ENCODE measurements at places on chromosomes 4 and X. TPM values are rescaled to one million over a fixed set of nuclear protein-coding genes. Genes with fewer than 3 reads are reported as not detected.

The CITED1 gene
- total RNA-seq: not detected

DNA sequence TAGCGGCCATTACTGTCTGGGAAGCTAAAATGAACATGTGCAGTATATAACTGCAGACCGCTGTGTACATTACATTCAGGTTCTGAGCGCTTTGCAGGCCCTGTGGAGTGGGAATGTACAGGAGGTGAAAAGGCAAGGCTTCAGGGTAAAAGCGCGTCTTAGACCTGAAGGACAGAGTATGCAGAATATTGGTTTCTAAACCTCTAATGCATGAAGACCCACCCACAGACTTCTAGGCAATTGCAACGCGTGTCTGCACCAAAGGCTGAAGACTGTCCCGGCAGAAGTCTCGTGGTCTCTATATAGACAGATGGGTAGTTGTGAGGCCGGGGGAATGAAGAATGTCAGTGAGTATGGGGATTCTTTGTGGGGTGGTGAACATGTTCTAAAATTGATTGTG, 5.4 kb downstream of the MAP7D2 start:
- DNase-seq: no peak

- no peak for DNase-seq
Measured at GRCh38 chr4:168773388-168774195, 236.5 kb downstream of the CBR4 start.

GRCh38 chrX:31336419-31336818, 264.6 kb upstream of the FTHL17 start:
- no peak for DNase-seq

- no peak for DNase-seq
Measured at GRCh38 chrX:2577844-2578466, 77.2 kb upstream of the DHRSX start.

- peak; percentile 57 for DNase-seq
Measured at GRCh38 chrX:134396174-134396573, 63.8 kb upstream of the HPRT1 start.

DNA sequence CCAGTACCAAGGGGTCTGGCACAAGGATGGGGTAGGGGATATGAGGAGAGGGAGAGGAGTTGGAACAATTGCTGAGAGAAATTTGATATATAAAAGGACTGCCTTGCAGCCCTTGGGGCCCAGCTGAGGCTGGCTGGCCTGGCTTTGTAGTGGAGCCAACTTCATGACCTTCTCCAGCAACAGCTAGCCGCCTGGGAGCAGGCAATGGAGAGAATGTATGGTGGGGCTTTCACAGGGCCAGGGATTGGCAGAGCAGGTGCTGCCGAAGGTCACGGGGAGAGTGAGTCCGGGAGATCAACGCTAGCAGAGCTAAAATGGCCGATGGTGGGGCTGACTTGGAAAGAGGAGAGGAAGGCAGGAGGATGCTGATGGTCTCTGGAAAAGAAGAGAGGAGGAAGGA, 120.4 kb upstream of the SMIM10 start:
- no peak for DNase-seq

The PROM1 gene
- not detected for total RNA-seq

- no peak for DNase-seq
Measured at GRCh38 chr4:150739591-150739990, 157.6 kb downstream of the MAB21L2 start.

The PCSK1N gene
- not detected for total RNA-seq

DNA sequence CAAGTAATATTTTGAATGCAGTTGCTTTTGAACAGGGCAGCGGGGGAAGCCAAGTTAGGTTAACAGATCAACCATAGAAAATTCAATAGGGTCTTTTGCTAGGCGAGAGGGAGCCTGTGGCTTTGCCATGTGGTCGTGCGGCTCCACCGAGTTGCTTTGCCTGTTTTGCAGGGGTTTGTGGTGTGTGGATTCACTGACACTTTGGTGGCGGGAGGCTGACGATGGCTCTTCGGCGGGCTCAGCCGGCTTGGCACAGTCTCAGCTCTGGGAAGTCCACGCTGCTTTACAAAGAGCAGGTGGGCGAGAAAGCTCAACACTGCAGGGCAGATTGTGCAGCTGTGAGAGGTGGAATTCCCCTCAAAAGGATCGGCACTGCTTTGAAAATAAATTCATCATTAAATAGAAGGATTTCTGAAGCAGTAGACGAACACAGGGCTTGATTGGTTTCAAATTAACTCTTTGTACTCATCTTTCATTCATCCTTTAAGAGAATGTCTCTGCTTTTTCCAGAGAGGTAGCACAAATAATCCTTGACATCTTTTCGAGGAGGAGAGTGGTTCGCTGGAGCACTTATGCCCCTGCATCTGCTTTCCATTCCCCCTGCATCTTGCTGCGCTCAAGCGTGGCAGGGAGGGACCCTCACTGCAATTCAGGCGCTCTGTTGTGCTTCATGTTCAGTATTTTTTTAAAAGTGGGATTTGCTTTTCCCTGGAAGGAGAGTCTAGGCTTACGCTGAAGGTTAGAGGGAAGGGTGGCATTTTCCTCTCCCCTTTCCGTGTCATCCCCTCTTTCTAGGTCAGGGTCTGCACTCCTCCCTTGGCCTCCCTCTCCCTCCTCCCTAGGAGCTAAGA, 201.8 kb upstream of the LEF1 start:
- no peak for DNase-seq

- DNase-seq: no peak
Measured at GRCh38 chrX:136975684-136976470, 57.9 kb downstream of the GPR101 start.

DNA sequence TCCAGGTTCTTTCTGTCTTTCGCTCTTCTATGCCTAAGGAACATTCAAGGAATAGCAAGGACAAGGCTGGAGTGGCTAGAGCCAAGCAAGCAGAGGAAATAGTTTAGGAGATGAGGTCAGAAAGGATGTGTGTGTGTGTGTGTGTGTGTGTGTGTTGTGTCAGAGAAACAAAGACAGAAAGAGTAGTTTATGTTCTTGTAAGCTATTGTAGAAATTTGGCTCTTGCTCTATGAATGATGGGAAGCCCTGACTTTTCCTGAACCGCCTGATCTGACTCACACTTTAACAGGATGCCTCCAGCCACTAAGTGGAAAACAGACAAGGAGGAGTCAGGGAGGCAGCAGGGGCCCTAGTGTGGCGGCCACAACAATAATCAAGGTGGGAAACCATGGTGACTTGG, 39.7 kb downstream of the LGI2 start:
- no peak for DNase-seq

GRCh38 chr4:11545651-11546050, 117.0 kb upstream of the HS3ST1 start:
- no peak for DNase-seq

DNA sequence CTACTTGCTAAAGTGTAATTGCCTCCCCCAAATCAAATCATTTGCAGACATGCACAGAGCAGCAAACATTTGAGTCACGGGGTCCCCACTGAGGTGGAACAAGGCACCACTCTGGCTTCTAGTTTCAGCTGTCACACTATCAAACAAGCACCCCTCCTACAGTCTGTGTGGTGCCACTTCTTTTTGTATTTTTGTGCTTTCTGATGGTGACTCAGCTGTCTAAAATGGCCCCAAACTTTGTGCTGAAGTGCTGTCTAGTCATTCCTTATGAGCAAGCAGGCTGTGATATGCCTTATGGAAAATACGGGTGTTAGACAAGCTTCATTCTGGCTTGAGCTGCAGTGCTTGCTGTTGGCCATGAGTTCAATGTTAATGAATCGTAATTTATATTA, 15.4 kb downstream of the IGFBP7 start:
- DNase-seq: no peak

- no peak for DNase-seq
Measured at GRCh38 chr4:105060628-105061027, 86.0 kb upstream of the TET2 start.

The GPC4 gene
- total RNA-seq: 4.4 TPM

The AVPR2 gene
- 3.8 TPM for total RNA-seq

The TNMD gene
- not detected for total RNA-seq

- DNase-seq: no peak
Measured at GRCh38 chr4:25800245-25800644, 62.5 kb downstream of the SEL1L3 start.

GRCh38 chr4:3467601-3468031, 4.5 kb downstream of the DOK7 start:
- no peak for DNase-seq

The ZFYVE28 gene
- total RNA-seq: 13.6 TPM

DNA sequence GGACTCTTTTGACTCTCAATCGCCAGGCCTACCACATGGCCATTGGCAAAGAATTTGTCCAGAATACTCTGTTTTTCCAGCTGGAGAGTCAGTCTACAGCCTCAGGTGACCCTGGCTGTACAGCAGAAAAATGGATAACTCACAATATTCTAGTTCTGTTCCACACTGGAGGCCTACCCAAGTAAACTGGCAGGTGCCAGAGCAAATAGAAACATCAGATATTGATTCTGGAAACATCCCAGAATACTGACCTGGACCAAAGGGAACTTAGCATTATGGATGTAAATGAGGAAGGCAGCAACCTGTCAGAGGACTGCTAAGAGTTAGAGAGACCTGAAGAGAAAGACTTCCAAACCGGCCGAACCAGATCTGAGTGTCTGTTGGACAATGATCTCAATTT, 147.9 kb upstream of the SMAD1 start:
- DNase-seq: no peak

DNA sequence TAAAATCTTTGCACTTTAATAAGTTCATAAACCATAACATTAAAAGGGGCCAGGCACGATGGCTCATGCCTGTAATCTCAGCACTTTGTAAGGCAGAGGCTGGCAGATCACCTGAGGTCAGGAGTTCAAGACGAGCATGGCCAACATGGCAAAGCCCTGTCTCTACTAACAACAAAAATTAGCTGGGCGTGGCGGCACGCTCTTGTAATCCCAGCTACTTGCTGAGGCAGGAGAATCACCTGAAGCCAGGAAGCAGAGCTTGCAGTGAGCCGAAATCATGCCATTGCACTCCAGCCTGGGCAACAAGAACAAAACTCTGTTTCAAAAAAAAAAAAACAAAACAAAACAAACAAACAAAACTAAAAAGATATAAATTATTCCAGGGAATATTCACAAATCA, 595.2 kb upstream of the LCORL start:
- DNase-seq: no peak

DNA sequence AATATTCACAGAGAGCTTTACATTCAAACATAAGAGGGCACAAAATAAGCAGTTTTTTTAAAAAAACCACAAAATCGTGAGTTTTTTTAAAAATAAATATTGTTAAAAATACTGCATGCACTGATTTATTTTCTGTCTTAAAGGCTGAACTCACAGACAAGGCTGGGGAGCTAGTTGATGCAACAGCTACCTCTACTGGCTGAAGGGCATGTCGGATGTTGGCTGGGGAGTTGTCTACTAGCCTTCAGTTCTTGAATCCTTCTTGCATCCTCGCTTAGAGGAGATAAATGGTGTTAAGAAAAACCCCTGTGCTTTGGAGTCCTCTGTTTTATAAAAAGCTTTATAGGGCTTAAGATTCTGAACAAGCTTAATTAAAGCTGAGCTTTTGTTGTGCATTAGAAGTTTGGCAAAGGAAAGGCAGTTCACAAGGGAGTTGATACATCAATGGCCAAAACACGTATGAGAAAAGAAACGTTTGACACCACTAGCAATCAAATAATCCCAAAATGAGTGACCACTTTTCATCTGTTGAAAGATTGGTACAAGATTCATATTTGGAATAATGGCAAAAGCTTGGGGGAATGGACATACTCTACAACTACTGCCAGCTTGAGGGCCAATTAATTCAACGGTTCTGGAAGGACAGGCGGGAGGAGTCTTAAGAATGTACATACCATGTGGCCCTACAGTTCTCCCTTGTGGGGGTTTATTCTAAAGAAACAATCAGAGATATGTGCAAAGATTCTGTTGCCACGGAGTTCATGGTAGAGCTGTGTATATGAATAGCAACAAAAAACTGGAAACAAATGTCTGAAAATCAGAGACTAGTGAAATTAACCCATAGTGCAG, 94.7 kb downstream of the SEL1L3 start:
- peak; percentile 37 for DNase-seq

All from PC-9 (cell line).